ENCODE measurements at places on chromosomes 7 and 10. TPM values are rescaled to one million over a fixed set of nuclear protein-coding genes. Genes with fewer than 3 reads are reported as not detected.

- no peak for DNase-seq
- H3K27me3 ChIP-seq, result no peaks in the 10 kb centered on the region
- H3K4me1 ChIP-seq, result no peaks in the 10 kb centered on the region
- H3K36me3 ChIP-seq, result no peaks in the 10 kb centered on the region
- no peak overlapping the region for H3K4me3 ChIP-seq
These were observed 615.0 kb downstream of the ANKRD7 start for GRCh38 chr7:118839515-118839914.

DNA sequence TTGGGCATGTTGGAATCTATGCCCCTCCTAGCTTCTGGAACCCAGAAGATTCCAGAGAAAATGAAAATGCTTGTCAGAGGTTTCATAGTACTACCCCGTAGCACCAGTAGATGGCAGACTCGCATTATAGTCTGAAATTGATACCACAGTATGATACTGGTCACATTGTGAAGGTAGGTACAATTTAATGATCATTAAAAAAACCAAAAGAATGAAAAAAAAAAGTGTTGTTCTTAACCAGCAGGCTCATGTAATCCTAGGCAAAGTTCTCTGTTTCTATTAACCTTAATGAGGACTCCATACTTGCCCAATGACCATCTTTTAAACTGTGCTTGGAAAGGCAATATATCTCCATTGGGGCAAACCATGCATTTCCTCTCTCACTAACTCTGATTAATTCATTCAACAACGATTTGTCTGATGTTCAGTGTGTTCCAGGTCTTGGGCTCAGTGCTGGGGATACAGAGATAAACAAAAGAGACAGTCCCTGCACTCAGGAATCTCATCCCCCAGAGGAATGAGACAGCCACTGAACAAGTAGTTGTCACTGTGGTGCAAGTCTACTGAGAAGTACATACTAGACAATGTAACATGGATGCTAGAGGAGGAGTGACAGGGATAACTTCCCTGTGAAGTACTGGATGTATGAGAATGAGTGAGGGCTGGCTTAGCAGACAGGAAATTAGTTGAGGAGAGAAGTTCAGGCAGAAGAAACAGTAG, 223.5 kb upstream of the PHYHIPL start:
- no peaks in the 10 kb centered on the region for H3K4me1 ChIP-seq
- no peak for DNase-seq
- H3K36me3 ChIP-seq, result no peaks in the 10 kb centered on the region
- peaks cover 1% of the 10 kb centered on the region for H3K27me3 ChIP-seq
- no peak overlapping the region for H3K4me3 ChIP-seq

Gene OR2A12
- not detected for total RNA-seq

- no peaks in the 10 kb centered on the region for H3K36me3 ChIP-seq
- no peak overlapping the region for H3K27ac ChIP-seq
- DNase-seq, result no peak
- H3K27me3 ChIP-seq, result no peaks in the 10 kb centered on the region
- H3K4me1 ChIP-seq, result no peaks in the 10 kb centered on the region
These were observed 180.5 kb upstream of the PDE1C start for GRCh38 chr7:32250471-32251260.

Gene GTF2IRD1
- 4.9 TPM for total RNA-seq

DNA sequence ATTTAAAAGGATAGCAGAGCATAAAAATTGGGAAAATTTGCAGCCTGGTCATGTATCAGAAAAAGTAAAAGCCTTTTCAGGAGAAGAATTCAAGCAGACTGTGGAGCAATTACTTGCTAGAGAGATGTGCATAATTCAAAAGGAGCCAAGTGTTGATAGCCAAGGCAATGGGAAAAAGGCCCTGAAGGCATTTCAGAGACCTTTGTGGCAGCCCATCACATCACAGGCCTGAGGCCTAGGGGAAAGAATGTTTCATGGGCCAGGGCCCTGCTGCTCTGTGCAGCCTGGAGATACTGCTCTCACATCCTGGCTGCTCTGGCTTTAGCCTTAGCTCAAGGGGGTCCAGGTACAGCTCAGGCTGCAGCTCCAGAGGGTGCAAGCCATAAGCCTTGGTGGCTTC, 152.9 kb downstream of the MAGI2 start:
- no peaks in the 10 kb centered on the region for H3K27me3 ChIP-seq
- H3K36me3 ChIP-seq, result no peaks in the 10 kb centered on the region
- no peak overlapping the region for H3K27ac ChIP-seq
- no peaks in the 10 kb centered on the region for H3K4me1 ChIP-seq
- H3K4me3 ChIP-seq, result no peak overlapping the region
- no peak for DNase-seq

Gene VPS41
- 62.9 TPM for total RNA-seq

Gene DGKI
- total RNA-seq, result 7.0 TPM

DNA sequence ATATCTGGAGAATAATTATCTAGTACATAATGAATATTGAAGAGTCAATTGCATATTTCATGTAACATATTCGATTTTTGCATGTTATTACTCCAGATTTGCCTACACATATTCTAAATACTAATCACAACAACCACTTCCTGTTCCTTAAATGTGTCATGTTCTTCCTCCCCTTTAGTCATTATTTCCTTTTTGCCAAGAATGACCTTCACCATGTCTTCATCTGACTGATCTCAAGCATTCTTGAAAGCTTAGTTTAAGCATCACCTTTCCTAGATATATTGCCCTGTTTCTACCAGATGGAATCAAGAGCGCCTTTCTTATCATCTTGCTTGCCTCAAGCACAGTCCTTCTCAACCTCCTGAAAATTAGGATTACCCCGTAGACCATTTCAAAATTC, 23.5 kb upstream of the MEOX2 start:
- H3K36me3 ChIP-seq, result no peaks in the 10 kb centered on the region
- no peaks in the 10 kb centered on the region for H3K4me1 ChIP-seq
- H3K4me3 ChIP-seq, result no peak overlapping the region

DNA sequence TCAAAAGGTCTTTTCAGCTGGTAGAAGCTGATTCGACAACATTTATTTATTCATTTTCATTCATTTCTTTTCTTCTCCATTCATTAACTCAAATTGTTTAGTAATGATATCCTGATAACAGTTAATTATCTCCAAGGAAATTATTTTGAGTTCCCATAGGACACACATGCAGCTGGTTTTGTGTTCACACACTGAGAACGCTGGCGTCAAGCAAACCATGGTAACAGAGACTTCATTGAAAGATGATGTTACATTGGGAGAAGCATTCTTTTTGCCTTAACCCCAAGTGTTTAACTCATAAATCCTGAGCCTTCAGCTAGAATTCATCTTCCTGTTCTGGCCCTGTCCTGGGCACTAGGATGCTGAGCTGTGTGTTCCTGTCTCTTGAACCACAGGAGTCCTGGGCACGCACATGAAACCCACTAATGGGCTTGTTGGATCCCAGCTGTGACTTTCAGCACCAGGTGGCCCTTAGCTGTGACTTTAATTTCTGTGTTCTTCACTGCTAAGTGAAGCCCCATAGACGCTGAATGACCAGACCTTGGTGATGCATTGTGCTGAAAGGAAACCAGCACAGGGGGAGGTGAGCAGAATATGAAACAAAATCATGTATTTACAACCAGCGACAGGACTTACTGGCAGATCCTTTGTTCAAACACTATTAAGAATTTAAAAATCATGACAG, 121.5 kb upstream of the PRSS58 start:
- H3K4me1 ChIP-seq, result peaks cover 9% of the 10 kb centered on the region
- H3K27me3 ChIP-seq, result no peaks in the 10 kb centered on the region
- DNase-seq, result no peak

DNA sequence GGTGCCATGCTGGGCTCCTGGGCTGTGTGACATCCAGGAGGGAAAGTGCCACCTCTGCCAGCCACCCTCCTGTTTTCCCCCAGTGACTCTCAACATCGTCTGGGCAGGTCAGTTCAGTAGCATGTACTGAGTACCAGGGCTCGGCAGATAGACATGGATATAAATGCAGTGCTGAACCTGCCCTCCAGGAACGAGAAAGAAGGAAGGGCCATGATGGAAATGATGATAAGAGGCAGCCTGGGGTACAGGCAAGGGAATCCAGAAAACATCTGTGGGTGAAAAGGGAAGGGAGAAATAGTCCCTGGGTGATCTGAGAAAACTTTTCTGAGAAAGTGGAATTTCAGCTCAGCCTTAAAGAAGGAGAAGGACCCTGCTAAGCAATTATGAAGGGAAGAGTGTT, 12.1 kb downstream of the CNNM1 start:
- no peak overlapping the region for H3K4me3 ChIP-seq
- peaks cover 6% of the 10 kb centered on the region for H3K27me3 ChIP-seq
- no peaks in the 10 kb centered on the region for H3K36me3 ChIP-seq
- H3K27ac ChIP-seq, result no peak overlapping the region

Gene TMEM184A
- not detected for total RNA-seq

- peak overlapping the region; percentile 13 for H3K27ac ChIP-seq
- H3K36me3 ChIP-seq, result peaks cover 74% of the 10 kb centered on the region
- no peaks in the 10 kb centered on the region for H3K27me3 ChIP-seq
These were observed 19.3 kb downstream of the EIF3A start for GRCh38 chr10:119061352-119061751.

GRCh38 chr7:123594813-123595241, 6.8 kb upstream of the ASB15 start:
- no peaks in the 10 kb centered on the region for H3K4me1 ChIP-seq
- H3K4me3 ChIP-seq, result no peak overlapping the region
- DNase-seq, result no peak
- H3K36me3 ChIP-seq, result no peaks in the 10 kb centered on the region

GRCh38 chr10:133489816-133490588, 36.3 kb downstream of the SCART1 start:
- no peaks in the 10 kb centered on the region for H3K27me3 ChIP-seq
- no peak overlapping the region for H3K27ac ChIP-seq
- H3K4me3 ChIP-seq, result no peak overlapping the region
- H3K36me3 ChIP-seq, result peaks cover 13% of the 10 kb centered on the region
- peak; percentile 29 for DNase-seq

DNA sequence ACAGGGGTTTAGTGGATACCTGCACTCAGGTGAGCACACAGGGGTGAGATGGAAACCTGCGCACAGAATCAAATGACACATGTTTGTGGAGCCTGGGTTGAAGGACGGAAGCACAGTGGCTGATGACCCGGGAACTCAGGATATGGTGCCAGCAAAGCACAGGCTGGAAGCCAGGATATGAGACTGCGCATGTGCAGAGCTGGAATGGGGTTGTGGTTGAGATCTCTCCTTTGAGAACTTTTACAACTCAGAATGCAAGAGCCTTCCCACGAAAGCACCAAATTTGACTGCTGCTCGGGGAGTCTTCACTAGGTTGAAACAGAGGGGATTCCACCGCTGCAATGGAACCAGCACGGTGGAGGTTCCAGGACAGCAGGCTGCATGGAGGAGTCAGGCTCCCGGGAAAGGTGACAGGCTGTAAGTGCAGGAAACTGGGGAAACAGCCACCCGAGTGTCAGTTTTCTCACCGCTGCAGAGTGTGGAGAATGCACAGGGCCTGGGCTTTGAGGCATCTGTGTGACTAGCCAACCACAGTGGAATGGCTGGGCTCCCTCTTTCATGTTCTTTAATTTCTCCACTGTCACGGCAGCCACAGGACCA, 133.4 kb upstream of the TCERG1L start:
- H3K36me3 ChIP-seq, result no peaks in the 10 kb centered on the region
- DNase-seq, result no peak
- H3K27me3 ChIP-seq, result peaks cover 3% of the 10 kb centered on the region
- no peak overlapping the region for H3K27ac ChIP-seq

DNA sequence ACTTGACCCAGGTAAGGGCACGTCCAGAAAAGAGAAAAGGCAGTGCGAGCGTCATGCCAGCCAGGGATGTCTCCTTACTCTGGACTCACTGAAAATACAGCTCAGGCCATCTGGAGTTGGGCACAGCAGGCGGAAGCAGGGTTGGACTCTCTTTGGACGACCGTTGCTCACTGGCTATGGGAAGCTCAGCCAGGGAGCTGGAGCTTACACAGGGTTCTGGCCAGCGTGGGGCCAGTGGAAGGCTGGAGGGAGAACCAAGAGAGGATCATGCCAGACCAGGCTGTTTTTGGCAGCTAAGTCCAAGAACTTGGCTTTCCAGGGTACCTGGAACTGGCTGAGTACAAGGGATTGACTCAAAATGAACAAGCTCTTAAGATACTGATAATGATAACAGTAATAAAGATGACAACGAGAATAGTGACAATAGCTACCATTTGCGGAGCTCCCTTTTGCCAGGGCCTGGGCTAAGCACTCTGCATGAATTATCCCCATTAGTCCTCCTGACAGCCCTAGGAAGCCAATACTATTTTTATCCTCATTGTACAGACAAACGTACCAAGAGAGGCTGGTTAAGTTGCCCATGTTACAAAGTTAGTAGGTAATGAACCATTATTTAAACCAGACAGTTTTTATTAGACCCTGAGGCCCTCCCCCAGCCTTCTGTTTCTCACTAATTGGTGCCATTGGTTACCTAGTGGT, 177.6 kb downstream of the PTPN20 start:
- peak overlapping the region; percentile 30 for H3K27ac ChIP-seq
- DNase-seq, result no peak
- H3K4me1 ChIP-seq, result peaks cover 5% of the 10 kb centered on the region
- no peaks in the 10 kb centered on the region for H3K36me3 ChIP-seq
- no peaks in the 10 kb centered on the region for H3K27me3 ChIP-seq

Gene MLLT10
- total RNA-seq, result 35.4 TPM

GRCh38 chr7:115693779-115694178, 336.8 kb downstream of the TFEC start:
- peaks cover 14% of the 10 kb centered on the region for H3K27me3 ChIP-seq
- H3K4me3 ChIP-seq, result no peak overlapping the region
- no peaks in the 10 kb centered on the region for H3K4me1 ChIP-seq
- DNase-seq, result no peak
- no peak overlapping the region for H3K27ac ChIP-seq

Gene PSD
- total RNA-seq, result 4.4 TPM

DNA sequence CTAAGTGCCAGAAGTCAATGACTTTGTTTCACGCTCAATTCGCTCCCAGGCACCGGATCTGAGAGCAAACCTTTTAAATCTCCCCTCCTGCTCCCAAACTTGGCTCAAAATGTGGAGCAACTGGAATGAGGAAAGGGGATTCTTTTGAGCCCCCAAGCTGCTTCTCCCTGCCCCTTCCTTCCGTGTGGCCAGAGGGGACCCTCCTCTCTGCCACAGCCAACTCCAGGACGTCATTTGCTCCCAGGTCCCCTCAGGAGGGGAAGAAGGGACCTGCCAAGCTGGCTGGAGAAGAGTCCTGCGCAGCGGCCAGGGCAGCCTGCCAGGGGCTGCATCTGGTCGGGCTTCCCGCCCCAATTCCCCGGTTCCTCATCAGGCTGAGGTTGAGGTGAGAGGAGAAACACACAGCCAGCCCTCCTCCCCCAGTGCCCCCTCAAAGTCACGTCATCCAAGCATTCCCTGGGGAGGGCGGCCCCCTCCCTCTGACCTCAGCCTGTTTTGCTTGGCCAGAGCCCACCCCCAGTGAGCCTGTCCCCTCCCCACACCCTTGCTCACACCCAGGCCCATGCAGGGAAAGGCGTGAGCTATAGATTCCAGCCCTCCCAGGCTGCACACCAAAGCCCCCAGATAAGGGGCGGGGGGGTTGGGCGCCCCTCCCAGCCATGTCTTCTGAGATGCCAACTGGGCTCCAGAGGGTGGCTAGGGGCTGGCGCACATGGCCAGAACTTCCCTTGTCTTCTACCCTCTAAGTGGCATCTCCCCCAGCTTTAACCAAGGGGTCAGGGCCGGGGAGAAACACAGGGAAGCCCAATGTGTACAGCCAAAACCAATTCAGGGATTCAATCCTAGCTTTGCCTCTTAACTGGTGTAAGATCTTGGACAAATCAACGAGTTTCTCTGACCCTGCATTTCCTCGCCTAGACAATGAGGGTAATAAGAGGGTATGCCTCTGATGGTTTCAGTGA, 35.0 kb downstream of the SH3PXD2A start:
- DNase-seq, result no peak
- H3K27ac ChIP-seq, result no peak overlapping the region
- H3K4me3 ChIP-seq, result no peak overlapping the region
- H3K36me3 ChIP-seq, result no peaks in the 10 kb centered on the region
- H3K27me3 ChIP-seq, result no peaks in the 10 kb centered on the region

- peaks cover 11% of the 10 kb centered on the region for H3K27me3 ChIP-seq
- H3K4me3 ChIP-seq, result no peak overlapping the region
- no peaks in the 10 kb centered on the region for H3K4me1 ChIP-seq
- DNase-seq, result no peak
- H3K27ac ChIP-seq, result no peak overlapping the region
These were observed 83.7 kb downstream of the EMX2 start for GRCh38 chr10:117626228-117626627.
